ENCODE measurements at places on chromosomes 6 and 20.

DNA sequence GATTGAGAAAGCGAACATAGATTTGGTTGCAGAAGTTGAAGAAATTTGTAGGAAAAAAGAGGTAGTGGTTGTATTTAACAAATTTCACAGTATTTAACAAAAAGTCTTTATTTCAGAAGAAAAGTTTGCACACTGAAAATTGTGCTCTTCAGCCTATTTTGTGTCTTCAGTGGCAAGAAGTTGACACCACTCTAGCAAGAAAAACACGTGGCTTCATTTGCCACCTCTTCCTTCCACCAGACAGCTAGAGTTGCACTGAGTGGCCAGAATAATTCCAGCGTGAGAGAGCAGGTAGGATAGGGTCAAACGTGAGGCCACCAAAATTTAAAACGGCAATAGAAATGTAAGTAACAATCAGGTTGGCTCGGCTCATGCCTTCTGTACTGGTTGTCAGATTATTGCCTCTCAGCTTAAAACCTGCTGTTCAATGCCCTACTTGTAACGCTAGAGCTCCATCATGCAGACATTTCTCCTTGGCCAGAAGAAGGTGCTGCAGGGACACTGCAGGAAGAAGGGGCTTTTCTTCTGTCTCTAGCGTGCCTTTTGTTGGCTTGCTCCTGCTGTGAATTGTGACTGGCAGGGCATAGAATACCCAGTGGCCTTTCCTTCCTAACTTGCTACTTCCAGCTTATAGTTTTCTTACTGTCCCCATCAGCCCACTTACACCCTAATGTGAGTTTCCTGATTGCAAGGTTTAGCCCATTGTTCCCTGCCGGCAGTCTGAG is 12.1 kb downstream of the TRAPPC3L start:
- DNase-seq, result no peak

GRCh38 chr20:47468290-47469050 is 33.2 kb upstream of the NCOA3 start:
- DNase-seq, result no peak

DNA sequence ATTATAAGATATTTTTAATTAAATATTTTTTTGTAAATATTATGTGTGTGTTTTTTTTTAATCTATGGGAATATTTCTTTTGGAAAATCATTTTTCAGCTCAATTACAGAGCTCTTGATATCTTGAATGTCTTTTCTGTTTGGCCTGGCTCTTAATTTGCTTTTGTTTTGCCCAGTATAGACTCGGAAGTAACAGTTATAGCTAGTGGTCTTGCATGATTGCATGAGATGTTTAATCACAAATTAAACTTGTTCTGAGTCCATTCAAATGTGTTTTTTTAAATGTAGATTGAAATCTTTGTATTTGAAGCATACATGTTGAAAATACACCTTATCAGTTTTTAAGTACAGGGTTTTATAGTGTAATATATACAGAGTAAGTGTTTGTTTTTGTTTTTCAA is 2.6 kb downstream of the ID4 start:
- no peak for DNase-seq

- DNase-seq, result no peak
Observed at GRCh38 chr20:38856570-38856969, 51.1 kb downstream of the PPP1R16B start.

DNA sequence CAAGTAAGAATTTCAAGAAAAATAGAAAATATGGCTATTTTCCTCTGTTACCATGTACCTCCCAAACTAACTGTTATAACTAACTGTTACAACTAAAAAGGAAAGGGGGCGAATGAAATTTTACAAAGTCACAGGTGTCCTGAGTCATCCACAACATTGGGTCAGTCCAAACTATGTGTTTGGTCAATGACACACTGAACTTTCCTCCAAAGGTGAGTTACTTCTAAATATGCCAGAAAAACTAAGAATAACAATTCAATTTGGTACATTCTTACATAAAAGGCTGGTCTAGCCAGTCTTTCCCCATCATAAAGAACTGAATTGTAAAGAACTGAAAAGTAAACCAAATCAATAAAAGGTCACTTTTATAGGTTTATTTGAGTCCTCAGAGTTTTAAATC is 44.3 kb downstream of the ILRUN start:
- no peak for DNase-seq

DNA sequence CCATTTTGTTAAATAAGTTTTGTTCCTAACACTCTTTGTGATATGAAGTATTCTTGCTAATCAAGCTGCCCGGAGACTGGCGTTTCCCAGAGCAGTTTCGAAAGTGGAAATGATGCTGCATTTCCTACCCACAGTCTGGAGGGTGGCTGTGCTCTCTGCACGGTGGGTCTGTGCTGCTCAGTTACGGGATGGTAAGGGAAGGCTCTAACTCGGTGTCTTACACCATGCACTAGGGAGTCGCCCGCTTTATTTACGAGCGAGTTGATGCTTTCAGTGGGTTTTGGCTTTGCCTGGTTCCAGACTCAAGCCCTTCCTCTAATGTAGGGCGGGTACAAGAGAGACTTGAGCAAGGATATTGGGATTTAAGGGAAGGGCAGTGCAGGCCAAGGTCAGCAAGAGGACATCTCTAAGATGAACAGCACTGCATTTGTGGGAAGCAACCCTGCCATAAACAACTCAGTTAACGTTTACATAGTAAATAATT is 180.1 kb upstream of the AKAP12 start:
- peak; percentile 66 for DNase-seq

GRCh38 chr20:54356801-54357200 is 118.6 kb upstream of the DOK5 start:
- no peak for DNase-seq

DNA sequence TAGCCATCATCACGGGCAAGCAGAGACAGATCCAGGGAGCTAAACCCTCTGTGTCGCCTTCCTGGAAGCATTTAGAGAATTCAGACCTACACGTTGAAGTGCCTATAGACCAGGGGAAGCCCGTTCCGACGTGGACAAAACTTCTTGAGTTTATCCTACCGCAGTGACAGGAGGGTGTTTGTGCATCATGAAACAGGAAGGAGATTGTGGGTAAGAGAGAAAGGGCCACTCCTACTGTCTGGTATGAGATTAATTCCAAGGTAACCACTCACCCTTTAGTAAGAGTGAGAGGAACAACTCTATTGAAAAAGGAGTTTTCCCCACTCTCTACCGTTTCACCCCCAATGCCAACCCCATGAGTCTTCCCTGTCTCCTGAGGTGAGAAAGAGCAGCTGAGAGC is 133.7 kb downstream of the TFAP2C start:
- DNase-seq, result no peak

DNA sequence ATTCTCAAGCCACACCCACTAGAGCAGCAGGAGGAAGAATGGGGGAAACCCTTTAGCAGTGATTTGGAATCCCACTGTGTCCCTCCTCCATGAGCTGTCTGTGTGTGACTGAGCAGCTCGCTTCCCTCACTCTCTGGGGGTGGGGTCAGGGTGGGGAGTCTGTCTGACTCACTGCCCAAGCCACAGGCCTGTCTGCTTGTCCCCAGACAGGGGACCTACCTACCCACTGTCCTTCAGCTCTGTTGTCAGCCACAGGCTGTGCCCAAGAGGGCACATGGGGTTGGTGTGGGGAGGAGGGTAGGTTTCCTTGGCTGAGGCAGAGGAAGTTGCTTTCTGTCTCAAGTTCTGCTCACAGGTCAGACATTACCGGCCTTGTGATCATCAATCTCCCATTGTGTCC is 127.0 kb downstream of the MAFB start:
- peak; percentile 31 for DNase-seq

DNA sequence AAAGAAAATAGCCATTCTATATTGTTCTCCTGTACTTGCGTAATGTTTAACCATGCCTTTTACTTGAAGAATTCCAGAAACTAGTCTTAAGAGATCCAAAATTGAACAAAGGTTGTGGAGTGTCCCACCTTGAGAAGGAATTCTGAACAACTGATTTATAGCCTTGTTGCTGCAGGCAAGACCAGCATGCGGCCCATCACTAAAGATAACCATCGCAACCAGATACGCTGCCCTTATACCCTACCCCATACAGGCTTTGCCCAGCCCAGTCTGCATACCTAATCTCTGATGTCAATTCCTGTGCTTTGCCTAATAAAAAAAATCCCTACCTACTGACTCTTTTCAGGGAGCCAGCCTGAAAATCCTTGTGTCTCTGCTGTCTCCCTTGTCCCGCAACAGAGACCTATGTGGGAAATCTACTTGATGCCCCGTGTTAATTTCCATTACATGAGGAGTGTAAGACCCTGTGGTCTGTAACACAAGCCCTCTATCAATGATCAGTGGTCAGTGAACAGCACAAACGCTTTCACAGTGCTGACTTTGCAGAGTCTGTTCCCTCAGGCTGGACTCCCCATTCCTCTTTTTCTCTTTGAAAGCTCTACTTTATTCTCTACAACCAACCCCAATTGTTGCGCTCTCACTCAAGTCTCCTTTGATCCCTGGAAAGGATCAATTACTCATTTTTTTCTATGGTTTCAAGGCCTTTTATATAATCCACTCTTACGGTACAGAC is 125.7 kb upstream of the BTBD3 start:
- no peak for DNase-seq

DNA sequence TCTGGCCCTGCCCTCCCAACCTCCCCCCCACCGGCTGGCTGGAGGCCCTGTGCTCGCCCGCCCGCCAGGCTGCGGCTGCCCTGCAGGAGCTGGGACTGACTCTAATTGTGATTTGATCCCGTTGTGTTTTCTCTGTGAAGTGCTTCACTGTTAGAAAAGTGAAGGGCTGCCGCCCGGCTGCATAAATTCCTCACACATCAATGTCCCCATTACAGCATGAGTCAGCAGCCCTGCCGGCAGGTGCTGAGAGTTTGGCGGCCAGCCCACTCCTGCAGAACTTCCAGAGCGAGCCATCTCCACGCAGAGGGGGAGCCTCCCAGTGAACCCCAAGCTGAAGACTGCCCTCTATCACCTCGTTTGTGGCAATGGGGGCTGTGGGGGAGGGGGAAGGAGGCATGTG is 137.9 kb downstream of the DLL1 start:
- DNase-seq, result peak; percentile 63

GRCh38 chr20:62697468-62697912 is 11.1 kb upstream of the NTSR1 start:
- DNase-seq, result no peak

GRCh38 chr6:158911746-158912480 is 88.1 kb downstream of the RSPH3 start:
- no peak for DNase-seq

GRCh38 chr6:131107151-131107550 is 28.1 kb upstream of the AKAP7 start:
- DNase-seq, result peak; percentile 73

- DNase-seq, result no peak
Observed at GRCh38 chr6:35787266-35788218, 6.7 kb downstream of the CLPSL1 start.

DNA sequence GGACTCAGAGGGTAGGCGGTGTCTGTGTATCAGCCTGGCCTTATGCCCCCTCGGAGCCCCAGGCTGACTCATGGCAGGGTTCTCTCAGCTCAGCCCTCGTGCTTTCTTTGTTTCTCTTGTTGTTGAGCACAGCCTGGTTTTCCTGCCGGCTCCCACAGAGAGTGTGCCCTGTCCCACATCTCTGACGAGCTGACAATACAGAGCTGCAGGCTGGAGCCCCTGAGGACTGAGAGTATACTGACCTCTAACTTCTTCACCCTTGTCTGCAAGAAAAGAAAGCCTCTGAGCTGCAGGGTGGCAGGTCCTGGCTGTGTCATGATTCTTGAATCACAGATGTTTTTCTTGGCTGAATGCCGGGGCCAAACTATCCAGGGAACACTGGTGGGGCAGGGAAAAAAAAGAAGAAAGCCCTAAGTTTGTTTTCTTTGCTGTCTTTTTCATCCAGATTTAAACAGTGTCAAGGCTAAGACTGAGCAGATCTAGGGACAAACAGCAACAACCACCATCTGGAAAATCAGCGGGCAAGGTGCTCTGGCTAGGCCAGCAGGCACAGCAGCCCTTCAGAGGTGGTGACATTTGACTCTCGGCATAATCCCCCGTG is 63.3 kb upstream of the ZNF133 start:
- DNase-seq, result peak; percentile 63

DNA sequence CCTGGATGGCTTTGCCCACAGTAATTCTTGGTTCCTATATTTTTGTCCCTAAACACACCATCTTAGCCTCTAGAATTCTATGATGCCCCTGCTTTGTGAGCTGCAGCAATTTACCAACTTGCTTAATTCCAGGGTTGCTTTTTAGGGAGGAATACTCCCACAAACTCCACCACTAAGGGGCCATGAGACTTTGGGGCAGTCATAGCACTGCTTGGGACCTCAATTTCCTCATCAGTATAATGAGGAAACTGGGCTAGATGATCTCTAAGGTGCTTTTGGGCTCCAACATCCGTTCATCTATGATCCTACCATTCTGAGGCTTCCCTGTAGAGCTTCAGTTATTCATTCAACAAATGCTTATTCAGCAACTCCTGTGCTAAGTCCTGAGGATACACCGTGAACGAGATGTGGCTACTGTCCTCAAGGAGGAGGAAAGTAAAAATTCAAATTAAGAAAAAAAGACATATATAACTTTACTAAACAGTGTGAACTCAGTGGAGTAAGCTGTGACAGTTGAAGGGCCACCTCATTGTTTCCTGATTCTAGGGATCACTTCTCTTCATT is 75.3 kb downstream of the PRDM1 start:
- no peak for DNase-seq

DNA sequence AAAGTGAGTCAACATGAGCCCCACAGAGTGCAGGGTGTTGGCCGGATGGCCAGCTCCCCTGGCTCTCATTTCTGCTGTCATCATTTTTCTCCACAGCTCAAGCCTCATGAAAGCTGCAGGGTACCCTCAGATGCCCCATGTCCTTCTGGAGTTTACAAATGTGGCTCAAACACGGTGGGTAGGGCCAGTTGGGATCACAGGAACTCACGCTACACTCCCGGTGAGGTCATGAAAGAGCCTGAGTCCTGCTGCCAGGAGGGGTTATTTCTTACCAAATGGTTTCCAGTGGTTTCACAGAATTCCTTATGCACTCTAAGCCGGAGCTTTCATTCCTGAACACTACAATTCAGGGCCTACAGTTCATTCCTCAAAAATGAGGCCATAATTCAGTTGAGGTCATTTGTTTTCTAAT is 78.7 kb downstream of the TMEM170B start:
- peak; percentile 87 for DNase-seq

DNA sequence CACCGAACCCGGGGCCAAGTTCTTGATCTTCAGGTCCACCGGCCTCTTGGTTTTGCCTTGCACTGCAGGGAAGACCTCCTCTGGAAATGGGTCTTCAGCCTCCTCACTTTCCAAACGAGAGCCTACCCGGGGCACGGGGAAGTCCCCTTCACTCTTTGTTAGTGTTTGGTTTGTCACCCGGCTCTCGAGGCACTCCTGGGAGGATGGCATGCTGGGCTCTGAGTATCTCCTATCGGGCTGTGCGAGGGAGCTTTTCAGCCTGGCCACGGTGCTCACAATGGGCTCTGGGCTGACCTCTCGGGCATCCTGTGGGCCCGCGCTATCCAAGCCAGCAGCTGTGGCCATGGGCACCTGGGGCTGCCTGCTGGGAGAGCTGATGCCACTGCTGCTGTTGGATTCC is 8.1 kb downstream of the TAGAP start:
- no peak for DNase-seq

GRCh38 chr20:17856024-17856564 is 112.5 kb downstream of the SNX5 start:
- DNase-seq, result peak; percentile 67

GRCh38 chr20:38671186-38671585 is 53.1 kb upstream of the SLC32A1 start:
- no peak for DNase-seq

All from choroid plexus epithelial cell (primary cell).